ENCODE measurements at places on chromosomes 4 and X.

DNA sequence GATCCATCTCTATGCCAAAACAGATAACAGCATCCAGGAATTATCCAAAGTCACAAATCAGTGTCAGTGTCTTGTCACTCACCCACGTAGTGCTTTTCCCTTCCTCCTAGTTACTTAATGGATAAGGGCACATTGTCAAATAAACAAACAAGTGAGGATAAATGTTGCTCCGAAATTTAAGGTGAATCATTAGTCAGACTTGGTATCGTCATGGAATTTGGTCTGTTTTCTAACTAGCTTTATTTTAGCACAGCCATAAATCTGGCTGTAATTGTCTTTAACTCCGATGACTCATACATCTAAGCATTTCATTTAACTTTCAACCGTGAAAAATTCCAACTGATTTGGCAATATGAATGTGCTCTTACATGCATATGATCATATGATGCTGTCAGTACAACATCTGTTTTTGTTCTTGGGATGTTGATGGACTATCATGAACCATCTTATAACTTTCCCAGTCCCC, 83.3 kb downstream of the SNCA start:
- peak; percentile 97 for DNase-seq

DNA sequence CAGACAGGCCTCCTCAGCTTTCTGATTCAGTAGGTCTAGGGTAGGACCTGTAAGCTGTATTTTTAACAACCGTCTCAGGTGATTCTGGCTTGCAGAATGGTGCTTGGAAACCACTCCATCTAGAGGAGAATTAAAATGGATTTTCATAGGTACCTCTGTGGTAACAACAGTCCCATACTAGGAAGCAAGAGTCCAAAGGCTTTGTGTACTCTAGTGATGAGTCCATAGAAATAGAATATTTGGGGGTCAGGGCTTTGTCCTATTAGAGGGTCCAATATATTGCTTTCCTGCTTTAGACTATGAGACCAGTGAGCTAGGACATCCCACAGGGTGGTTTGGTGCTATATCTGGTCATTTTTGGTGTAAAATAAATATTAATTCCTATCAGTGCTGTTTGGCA, 242.0 kb downstream of the SCFD2 start:
- no peak for DNase-seq

DNA sequence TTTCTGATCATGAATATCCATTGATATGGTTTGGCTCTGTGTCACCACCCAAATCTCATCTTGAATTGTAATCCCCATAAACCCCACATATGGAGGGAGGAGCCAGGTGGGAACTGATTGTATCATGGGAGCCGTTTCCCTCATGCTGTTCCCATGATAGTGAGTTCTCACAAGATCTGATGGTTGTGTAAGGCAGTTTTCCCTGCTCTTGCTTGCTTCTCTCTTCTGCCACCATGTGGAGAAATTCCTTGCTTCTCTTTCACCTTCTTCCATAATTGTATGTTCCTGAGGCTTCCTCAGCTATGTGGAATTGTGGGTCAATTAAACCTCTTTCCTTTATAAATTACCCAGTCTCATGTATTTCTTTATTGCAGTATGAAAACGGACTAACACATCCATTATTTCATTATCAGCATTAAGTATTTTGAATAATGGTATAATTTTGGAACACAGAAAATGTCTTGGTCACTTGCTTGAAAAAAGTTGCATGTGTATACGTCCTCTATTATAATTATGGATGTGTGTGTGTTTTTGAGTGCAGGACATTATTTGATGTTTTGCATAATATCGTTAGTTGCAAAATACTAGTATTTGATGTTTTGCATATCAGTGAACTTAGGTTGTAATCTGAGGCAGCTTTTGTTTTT, 334.6 kb downstream of the PCDH10 start:
- DNase-seq: no peak

DNA sequence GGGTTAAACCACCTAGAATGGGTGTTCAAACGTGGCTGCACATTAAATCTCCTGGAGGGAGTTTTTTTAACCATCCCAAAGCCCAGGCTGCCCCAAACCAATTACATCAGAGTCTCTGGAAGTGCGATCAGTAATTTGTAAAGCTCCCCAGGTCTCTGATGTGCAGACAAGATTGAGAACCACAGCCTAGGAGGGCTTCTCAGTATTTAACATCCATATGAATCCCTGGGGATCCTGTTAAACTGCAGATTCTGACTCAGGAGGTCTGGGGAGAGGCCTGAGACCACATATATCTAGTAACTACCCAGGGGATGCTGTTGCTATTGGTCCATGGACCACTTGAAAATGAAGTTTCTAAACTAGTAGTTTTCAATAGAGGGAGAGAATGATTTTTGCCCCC, 42.6 kb downstream of the SMPX start:
- DNase-seq: no peak

DNA sequence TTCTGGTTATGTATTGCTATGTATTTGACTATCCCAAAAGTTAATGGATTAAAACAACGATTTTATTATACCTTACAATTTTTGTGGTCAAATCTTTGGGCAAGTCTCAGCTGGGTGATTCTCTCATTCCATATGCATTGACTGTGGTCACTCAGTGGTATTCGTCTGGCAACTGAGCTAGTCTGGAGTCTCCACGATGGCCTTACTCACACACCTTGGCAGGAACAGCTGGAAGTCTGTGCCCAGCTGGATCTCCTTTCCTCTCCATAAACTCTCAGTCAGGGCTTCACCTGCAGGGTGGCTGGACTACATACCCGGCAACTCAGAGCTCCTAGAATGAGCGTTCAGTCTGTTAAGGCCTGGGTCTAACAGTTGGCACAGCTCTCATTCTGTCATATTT, 141.1 kb upstream of the WDFY3 start:
- DNase-seq: no peak

DNA sequence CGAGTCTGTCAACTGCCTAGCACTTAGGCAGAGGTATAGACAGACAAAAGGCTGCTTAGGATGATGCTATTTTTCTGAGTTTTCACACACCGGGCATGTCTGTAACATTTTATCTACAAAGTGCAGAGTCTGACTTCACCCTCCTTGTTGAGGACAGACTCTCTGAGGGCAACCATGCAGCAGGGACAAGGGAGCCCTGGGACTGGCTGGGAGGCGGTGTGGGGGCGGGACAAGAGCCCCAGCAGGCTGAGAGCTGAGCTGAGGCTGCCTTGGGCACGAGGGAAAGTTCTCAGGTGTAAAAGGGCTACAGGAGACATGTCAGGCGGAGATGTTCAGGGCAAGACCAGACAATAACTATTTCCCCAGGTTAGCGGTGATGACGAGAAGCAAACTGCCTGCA, 81.6 kb downstream of the GATB start:
- DNase-seq: no peak

GRCh38 chrX:105752338-105752956, 69.9 kb upstream of the NRK start:
- no peak for DNase-seq

GRCh38 chr4:147340111-147340510, 140.8 kb upstream of the EDNRA start:
- DNase-seq: no peak

- DNase-seq: no peak
Measured at GRCh38 chr4:36260731-36261130, 16.4 kb upstream of the ARAP2 start.

- no peak for DNase-seq
Measured at GRCh38 chr4:147813109-147813773, 81.4 kb downstream of the ARHGAP10 start.

DNA sequence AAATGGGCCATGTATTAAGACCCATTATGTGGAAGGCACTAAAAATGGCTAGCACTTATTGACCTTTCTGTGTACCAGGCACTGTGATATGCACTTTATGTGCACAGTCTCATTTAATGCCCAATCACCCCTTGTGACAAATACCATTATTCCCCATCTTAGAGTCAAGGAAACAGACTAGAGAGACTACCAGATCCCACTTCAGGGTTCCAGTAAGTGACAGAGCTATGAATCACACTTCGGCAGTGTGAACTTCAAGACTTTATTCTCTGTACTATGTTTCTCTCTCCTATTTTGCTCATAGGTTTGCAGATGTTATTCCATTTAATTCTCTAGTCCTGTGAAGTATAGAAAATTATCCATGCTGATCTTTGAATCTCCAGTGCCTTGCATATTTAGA, 107.0 kb downstream of the NFKB1 start:
- DNase-seq: no peak

DNA sequence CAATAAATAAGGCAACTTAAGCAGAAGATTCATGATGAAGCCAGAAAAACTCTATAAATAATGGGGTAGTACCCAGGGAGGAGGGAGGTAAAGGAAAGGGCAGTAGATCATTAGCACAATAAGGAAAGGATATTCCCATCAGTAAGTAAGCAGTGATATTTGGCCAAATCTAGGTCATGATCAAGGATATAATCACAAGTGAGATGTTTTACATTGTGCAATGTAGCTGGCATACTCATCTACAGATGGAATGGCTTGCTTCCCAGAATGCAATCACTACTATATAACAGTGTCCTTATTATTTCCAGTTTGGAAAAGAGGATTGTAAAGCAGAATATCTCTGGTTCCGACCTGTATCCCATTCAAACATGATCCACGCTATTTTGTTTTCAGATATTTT, 483.4 kb downstream of the RPA4 start:
- peak; percentile 6 for DNase-seq

DNA sequence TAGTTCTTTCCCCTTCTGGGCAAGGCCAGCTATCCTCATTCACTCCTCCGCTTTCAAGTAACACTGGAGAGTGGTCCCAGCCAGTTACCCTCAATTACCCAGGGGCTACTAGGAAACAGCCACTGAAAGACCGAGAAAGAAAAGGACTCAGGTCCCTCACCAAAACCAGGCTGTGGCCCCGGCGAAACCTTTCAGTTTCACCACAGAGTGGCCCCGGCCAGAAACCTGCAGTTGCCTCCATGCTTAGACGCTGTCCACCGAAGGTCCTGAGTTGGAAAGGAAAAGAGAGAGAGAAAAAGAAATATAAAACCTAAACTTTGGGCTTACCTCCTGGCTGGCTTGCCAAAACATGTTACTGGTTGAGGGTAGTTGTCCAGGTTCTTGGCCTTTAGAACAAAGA, 5.0 kb upstream of the AREG start:
- no peak for DNase-seq

DNA sequence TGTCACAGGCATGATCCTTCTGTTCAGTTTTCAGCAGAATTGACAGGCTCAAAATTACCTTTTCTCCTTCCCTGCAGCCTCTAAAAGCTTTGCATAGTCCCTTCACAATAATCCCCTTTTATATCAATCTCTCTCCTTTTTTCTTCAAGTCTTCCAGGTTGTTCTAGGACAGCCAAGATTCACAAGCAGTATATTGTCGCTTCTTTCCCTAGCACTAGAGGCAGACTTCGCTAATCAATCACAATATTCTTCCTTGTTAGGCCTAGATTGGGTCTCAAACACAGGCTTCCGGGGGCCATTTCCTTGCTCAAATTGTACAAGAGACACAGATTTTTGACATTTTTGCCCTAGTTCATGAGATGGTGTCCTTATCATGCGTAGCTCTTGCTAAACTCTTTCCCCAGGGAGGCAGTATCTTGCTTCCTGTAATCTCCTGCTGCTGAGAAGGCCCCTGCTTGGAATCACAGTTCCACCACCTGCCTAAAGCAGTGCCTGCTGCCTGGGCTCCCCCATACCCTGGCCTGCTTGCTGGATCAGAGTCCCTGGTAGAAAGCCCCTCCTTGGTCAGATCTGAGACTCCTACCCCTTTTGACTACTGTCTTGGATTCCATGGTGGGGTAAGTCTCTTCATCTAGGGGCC, 57.3 kb downstream of the DMP1 start:
- no peak for DNase-seq

DNA sequence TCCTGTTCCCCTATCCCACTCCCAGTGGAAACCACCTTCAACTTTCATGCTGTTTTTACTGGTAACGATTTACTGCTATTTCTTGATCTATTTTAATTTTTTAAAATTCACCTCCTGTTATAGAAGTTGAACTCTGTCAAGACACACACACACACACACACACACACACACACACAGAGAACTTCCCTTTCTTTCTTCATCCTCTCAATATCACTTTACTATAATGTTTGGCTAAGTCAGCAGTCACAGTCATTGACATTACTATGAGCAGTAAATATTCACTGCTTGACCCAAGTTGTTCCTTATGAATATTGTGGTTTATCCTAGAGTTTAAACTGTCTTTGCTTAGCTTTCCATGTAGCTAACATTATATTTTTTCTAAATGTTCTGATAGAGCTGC, 24.0 kb upstream of the SGMS2 start:
- DNase-seq: no peak

- DNase-seq: no peak
Measured at GRCh38 chr4:25818371-25818871, 44.4 kb downstream of the SEL1L3 start.

- peak; percentile 69 for DNase-seq
Measured at GRCh38 chr4:86816501-86817273, 32.5 kb downstream of the SLC10A6 start.

DNA sequence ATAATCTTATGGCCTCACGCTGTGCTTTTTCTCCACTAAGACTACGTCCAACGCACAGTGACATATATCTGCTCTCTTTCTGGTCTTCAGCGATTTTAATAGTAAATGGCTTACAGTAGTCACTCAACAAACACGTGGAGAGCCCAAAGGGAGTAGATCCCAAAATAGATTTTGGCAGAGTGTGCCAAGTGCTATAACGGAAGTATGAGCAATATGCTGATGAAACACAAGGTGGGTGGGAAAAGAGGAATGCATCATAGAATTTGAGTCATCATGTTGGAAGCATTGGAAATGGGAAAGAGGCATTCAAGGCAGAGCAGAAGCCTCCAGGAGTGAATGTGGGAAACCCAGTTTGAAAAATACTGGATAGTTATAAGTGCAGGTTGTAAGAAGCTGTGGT, 129.1 kb upstream of the LDB2 start:
- peak; percentile 96 for DNase-seq

- DNase-seq: no peak
Measured at GRCh38 chr4:175813204-175813603, 1.1 kb upstream of the GPM6A start.

DNA sequence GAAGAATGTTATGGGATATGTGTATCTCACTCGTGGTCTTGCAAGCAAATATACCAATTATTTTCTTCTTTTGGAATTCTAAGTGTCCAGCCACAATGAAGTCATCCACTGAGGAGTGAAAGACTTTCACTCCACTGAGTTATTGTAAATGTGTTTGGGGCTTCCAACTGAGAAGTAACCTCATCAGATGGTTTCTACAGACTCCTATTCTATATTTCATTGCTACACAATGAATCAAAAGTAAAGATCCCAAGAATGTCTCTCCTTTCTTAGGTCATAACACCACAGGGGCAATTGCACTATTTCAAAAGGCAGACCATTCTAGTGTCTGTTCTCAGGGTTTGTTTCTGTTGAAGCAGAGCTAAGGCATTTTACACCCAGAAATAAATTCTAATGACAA, 12.3 kb upstream of the VCX2 start:
- no peak for DNase-seq

Measured in fibroblast of skin of left biceps (primary cell).